Cardiac muscle cell (in vitro differentiated cells and primary cell): ENCODE measurements at places on chromosomes 2 and 18. TPM values are rescaled to one million over a fixed set of nuclear protein-coding genes. Genes with fewer than 3 reads are reported as not detected.

Gene ZNF385B
- 2.7 and 3.0 TPM in 2 replicates for total RNA-seq

Gene DYNAP
- not detected in 2 replicates for total RNA-seq

Gene TNFAIP6
- not detected in 2 replicates for total RNA-seq

GRCh38 chr18:31516437-31516836, 18.5 kb downstream of the DSG2 start:
- DNase-seq: no peak
- H3K36me3 ChIP-seq: peaks cover 15% of the 10 kb centered on the region
- H3K4me3 ChIP-seq: no peak overlapping the region
- H3K27ac ChIP-seq: no peak overlapping the region
- peaks cover 3% of the 10 kb centered on the region for H3K4me1 ChIP-seq
- no peaks in the 10 kb centered on the region for H3K27me3 ChIP-seq
